A549 treated with dexamethasone at 1 μM for 4 hours (cell line): ENCODE measurements at places on chromosomes 4 and X. TPM values are rescaled to one million over a fixed set of nuclear protein-coding genes. Genes with fewer than 3 reads are reported as not detected.

BRCC3 gene
- total RNA-seq: 25.8 to 31.4 TPM (median 28.6 TPM) in 5 replicates

WDR17 gene
- total RNA-seq: 1.3 to 1.8 TPM (median 1.8 TPM) in 5 replicates

PAGE2B gene
- not detected in 5 replicates for total RNA-seq

MSL3 gene
- 18.2 to 21.9 TPM (median 21.4 TPM) in 5 replicates for total RNA-seq

WDFY3 gene
- 6.4 to 13.7 TPM (median 10.4 TPM) in 5 replicates for total RNA-seq

PPP1R2C gene
- not detected in 5 replicates for total RNA-seq

GPM6B gene
- 0.08 to 0.53 TPM (median 0.39 TPM) in 5 replicates for total RNA-seq

GAR1 gene
- 36.8 to 41.8 TPM (median 38.9 TPM) in 5 replicates for total RNA-seq

EGFL6 gene
- 0.05 TPM in 1 of 5 replicates, not detected in the others for total RNA-seq

GSPT2 gene
- total RNA-seq: 8.5 to 10.0 TPM (median 9.7 TPM) in 5 replicates

KCND1 gene
- total RNA-seq: 0.70 to 1.4 TPM (median 1.1 TPM) in 5 replicates

GNRHR gene
- total RNA-seq: not detected in 5 replicates

FHIP1A gene
- total RNA-seq: 0.06 to 0.42 TPM (median 0.21 TPM) in 5 replicates

HAND2 gene
- total RNA-seq: 0.49 to 0.79 TPM (median 0.55 TPM) in 5 replicates

PDK3 gene
- 4.3 to 4.9 TPM (median 4.8 TPM) in 5 replicates for total RNA-seq

OPRPN gene
- total RNA-seq: not detected in 5 replicates

SLC10A4 gene
- total RNA-seq: 4.0 to 7.2 TPM (median 6.7 TPM) in 5 replicates

ITGB1BP2 gene
- total RNA-seq: 0.48 to 1.1 TPM (median 0.94 TPM) in 5 replicates

SUPT20HL2 gene
- total RNA-seq: not detected in 5 replicates

IL21 gene
- total RNA-seq: not detected in 5 replicates

USP9X gene
- total RNA-seq: 25.5 to 41.6 TPM (median 35.4 TPM) in 5 replicates

PITX2 gene
- 0.46 to 0.91 TPM (median 0.75 TPM) in 5 replicates for total RNA-seq

FGF2 gene
- total RNA-seq: 27.3 to 61.3 TPM (median 49.2 TPM) in 5 replicates

GYPE gene
- total RNA-seq: not detected in 5 replicates

ASB12 gene
- not detected in 5 replicates for total RNA-seq

CTAG2 gene
- not detected in 5 replicates for total RNA-seq

LEF1 gene
- total RNA-seq: 0.07 to 0.18 TPM (median 0.07 TPM) in 3 of 5 replicates, not detected in the others

MAGEB17 gene
- not detected in 5 replicates for total RNA-seq

GPRASP2 gene
- total RNA-seq: 4.3 to 6.2 TPM (median 5.5 TPM) in 5 replicates

LONRF3 gene
- total RNA-seq: 1.7 to 3.9 TPM (median 3.5 TPM) in 5 replicates

TKTL1 gene
- 0.11 to 0.19 TPM (median 0.12 TPM) in 4 of 5 replicates, not detected in the other for total RNA-seq

SPANXN3 gene
- not detected in 5 replicates for total RNA-seq

FAM47E gene
- total RNA-seq: 0.08 to 0.36 TPM (median 0.22 TPM) in 5 replicates

HERC5 gene
- total RNA-seq: 3.6 to 5.0 TPM (median 4.5 TPM) in 5 replicates

CRLF2 gene
- 0.66 to 1.1 TPM (median 0.87 TPM) in 5 replicates for total RNA-seq

OPHN1 gene
- total RNA-seq: 1.5 to 2.6 TPM (median 1.9 TPM) in 5 replicates

CXorf51B gene
- not detected in 5 replicates for total RNA-seq

CCSER1 gene
- not detected in 5 replicates for total RNA-seq

BMPR1B gene
- total RNA-seq: 5.2 to 8.0 TPM (median 7.2 TPM) in 5 replicates

VCX2 gene
- not detected in 5 replicates for total RNA-seq

NAP1L5 gene
- 2.1 to 2.8 TPM (median 2.3 TPM) in 5 replicates for total RNA-seq

MGARP gene
- 0.34 to 0.69 TPM (median 0.59 TPM) in 5 replicates for total RNA-seq

RAB9B gene
- total RNA-seq: 0.02 to 0.05 TPM (median 0.04 TPM) in 4 of 5 replicates, not detected in the other

BEND4 gene
- 0.01 to 0.07 TPM (median 0.01 TPM) in 4 of 5 replicates, not detected in the other for total RNA-seq

CACNA1F gene
- total RNA-seq: not detected in 5 replicates

ENPP6 gene
- not detected in 5 replicates for total RNA-seq

ARL9 gene
- 0.07 TPM in 2 of 5 replicates, not detected in the others for total RNA-seq

CFI gene
- total RNA-seq: 0.29 to 1.0 TPM (median 0.92 TPM) in 5 replicates

KIT gene
- total RNA-seq: 0.02 to 0.12 TPM (median 0.05 TPM) in 5 replicates

ARX gene
- 0.39 to 0.75 TPM (median 0.58 TPM) in 5 replicates for total RNA-seq

TMEM150C gene
- total RNA-seq: 0.59 to 1.2 TPM (median 0.94 TPM) in 5 replicates

TEX28 gene
- 0.09 TPM in 1 of 5 replicates, not detected in the others for total RNA-seq

CXCL1 gene
- total RNA-seq: 3.8 to 6.0 TPM (median 4.3 TPM) in 5 replicates
